Cardiac muscle cell (in vitro differentiated cells and primary cell): ENCODE measurements at places on chromosomes 4 and X.

- DNase-seq, result peak; percentile 67
Measured at GRCh38 chr4:48483006-48483776, at the start of gene SLC10A4. Gene SLC10A4, plus strand, starts transcription at chr4:48483343. Its CDS starts 219 bp downstream, at chr4:48483562.

DNA sequence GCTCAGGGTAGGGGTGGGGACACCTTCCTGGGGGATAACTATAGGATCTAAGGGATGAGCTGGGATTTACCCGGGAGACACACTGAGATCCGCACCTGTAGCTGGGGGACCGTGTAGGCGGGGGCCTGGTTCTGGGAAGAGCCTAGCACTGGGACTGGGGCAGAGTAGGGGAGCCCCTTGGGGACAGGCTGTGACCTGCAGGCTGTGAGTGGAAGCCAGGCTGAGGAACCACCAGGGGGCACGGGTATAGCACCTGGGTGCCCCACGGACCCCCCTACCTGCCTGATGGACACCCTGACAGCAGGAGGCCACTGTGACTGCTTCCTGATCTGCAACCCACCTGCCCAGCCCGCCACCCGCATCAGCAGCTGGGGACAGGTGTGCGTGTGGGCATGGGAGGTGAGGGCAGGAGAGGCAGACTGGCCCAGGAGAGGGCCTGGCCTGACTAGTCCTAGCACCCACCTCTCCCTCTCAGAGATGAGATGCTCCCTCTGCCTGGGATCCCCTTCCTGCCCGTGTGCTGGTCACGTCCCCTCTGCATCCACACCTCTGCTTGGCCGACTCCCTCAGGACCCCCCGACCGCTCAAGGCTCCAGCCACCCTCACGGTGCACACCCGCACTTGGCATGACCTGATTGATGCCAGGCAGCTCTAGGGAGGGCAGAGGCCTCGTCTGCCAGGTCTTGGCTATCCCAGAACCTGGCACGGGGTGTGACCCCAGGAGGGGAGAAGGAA, 94.2 kb upstream of the NKX1-1 start:
- DNase-seq, result no peak

DNA sequence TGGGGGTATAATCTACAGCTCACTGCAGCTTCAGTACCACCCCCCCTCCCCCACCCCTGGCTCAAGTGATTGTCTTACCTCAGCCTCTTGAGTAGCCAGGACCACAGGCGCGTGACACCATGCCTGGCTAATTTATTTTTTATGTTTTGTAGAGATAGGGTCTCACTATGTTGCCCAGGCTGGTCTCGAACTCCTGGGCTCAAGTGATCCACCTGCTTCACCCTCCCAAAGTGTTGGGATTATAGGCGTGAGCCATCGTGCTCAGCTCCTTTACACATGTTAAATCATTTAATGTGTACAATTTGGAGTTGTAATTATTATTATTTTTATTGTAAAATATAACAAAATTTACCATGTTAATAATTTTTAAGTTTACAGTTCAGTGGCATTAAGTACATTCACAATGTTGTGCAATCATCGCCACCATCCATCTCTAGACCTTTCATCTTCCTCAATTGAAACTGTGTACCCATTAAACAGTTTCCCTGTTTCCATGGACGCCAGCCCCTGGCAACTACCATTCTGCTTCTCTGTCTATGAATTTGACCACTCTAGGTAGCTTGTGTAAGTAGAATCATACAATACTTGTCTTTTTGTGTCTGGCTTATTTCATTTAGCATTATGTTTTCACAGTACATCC, 6.1 kb downstream of the SLAIN2 start:
- DNase-seq, result no peak

GRCh38 chr4:162497564-162498167, 333.9 kb upstream of the FSTL5 start:
- DNase-seq, result peak; percentile 65
